Stimulated activated CD8-positive, alpha-beta memory T cell treated with anti-CD3 and anti-CD28 coated beads, Interleukin-15, amount 100 ng/mL, for 24 hours (primary cell): ENCODE measurements at places on chromosomes 12 and 14.

DNA sequence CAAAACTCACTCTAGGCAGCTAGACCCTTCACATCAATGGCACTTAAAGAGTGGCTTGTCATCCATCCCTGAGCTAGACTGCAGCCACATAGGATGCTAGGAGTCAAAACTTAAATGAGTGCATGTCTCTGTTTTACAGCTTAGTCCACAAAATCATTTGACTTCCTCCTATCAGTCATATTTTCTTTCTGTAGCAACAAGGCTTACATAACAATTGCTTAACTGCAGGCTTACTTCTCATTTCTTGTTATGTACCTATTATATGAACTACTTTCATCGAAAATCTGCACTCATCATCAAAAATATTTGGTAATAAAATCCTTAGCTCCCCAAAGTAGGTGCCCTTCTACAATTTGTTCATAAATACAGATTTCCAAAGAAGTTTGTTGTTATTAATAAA lies 30.1 kb downstream of the CLEC1A start:
- no peak for DNase-seq

- DNase-seq: no peak
Observed at GRCh38 chr12:114690267-114691135, 6.5 kb upstream of the TBX3 start.

- DNase-seq: no peak
Observed at GRCh38 chr12:80087486-80088213, 11.7 kb upstream of the OTOGL start.

DNA sequence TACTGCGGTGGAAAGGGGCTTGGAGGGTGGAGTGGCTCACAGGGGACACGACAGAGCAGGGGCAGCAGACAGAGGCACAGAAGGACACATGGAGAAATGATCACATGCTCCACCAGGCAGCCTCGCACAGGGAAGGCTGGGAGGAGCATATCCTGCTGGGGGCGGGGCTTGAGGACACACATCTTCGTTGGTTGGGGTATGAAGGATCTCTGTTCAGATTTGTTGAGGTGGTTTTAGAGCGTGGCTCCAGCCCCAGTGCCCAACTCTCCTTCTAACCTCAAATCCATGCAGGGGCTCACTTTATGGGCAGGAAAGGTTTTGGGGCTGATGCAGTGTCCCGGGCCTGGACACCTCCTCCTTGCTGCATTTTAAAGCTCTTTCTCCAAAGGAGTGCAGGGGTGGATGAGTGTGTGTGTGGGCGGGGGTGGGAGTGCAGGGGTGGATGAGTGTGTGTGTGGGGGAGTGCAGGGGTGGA lies 733 bp upstream of the P3H3 start:
- no peak for DNase-seq
